ENCODE measurements at places on chromosomes 2 and 18.

DNA sequence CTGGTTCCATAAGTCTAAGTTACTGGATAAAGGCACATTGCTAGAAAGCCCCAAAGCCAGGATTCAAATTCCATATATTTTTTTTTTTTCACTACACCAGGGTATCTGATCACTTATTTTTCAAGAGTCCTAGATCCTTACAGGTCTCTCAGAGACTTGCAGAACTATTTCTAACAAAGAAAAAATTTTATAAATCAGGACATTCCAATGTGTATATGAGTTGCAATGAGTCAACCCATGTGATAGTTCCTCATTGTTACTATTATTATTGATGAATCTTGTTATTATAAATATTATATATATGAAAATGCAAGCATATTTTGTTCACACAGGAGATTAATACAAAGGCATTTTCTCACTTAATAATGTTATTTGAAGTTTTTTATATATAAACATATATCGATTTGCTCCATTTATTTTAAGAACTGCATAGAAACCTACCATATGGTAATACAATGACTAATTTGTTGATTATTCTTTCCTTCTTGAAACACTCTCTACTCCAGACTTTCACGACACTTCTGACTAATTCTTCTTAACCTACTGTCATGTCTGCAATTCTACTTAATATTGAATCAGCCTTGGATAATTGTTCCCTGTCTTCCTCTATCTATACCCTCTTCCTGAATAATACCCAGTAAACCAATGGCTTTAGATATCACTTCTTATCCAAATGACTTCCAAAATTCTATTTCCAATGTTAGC is 968.4 kb upstream of the NRXN1 start:
- DNase-seq = no peak

DNA sequence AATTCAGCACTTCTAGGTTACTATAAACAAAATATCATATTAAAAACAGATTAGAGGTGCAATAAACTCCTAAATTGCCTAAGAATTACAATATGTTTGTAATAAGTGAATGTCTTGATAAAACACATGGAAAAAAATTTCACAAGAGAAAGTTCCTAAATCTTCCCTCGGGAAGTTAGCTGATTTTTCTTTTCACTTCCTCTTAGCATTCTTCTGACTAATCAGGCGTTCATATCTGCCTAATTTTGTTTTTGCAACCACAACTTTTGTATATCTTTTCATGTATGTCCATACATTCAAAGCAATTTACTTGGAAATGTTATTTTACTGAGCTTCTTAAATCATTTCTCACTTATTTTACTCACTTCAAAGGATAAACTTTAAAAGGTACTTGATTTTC is 88.5 kb downstream of the RTTN start:
- DNase-seq = no peak

GRCh38 chr2:2452961-2453360 is 121.9 kb upstream of the MYT1L start:
- no peak for DNase-seq

GRCh38 chr18:58458304-58458703 is 170.6 kb downstream of the ALPK2 start:
- no peak for DNase-seq

DNA sequence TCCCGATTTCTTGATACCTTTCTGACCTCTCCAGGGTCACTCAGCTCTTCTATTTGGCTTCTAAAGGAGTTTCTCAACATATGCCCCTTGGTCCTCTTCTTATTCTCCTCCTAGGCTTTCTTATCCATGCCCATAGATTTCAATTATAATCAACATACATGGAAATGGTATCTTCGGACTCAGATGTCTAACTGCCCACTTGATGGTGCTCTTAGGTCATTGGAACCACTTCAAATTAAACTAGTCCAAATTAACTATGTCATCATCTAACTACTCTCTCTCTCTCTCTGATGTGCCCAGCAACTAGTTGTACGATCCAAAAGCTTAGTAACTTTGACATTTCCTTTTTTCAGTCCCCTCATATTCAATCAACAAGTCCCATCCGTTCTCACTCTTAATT is 43.2 kb upstream of the GPR75 start:
- no peak for DNase-seq

DNA sequence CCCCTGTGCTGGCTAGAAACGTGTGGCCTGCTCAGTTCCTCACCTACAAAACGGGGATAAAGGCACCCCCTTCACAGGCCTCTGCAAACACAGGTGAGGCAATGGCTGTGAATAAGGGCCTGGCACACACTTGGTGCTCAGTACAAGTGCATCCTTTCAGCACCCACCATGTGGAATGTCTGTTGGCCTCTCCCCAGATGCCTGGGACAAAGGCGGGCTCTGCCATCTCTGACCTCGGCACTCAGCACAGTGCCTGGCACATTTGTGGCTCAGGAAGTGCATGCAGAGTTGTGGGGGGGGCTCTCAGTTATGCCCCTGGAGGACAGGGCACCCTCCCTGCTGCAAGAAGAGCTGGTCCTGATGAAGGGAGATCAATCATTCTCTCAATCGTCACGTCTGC is 224.6 kb upstream of the RAB6C start:
- no peak for DNase-seq

GRCh38 chr2:24957976-24958375 is 13.8 kb downstream of the DNAJC27 start:
- DNase-seq = no peak

GRCh38 chr2:20141806-20142205 is 83.1 kb downstream of the SDC1 start:
- DNase-seq = no peak

DNA sequence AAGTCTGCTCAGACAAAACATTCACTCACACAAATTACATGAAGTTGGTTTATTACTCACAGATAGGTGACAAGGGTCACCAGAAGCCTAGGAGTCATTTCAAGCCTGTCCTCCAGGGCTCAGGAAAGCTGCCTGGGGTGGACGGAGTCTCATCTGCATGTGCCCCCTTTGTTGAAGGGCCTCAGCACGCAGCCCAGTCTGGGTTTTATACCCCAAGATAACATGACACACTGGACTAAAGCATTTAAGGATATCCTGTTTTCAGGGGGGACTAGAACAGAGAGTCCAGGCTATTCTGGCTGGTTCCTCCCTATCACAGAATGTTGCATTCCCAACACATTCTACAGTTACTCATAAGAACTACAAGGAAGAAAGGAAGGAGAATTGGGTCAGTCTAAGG is 164.7 kb downstream of the MREG start:
- DNase-seq = no peak

DNA sequence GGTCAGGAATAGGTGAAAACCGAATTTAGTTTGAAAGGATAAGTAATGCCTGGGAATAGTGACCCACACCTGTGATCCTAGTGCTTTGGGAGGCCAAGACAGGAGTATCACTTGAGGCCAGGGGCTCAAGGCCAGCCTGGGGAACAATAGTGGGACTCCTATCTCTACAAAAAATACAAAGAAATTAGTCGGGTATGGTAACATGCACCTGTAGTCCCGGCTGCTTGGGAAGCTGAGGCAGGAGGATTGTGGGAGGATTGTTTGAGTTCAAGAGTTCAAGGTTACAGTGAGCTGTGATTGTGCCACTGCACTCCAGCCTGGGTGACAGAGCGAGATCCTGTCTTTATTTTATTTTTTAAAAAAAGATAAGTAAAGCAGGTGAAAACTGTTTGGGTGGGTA is 3.8 kb upstream of the MYO1B start:
- DNase-seq = no peak

GRCh38 chr2:46615555-46615954 is 136.2 kb downstream of the TMEM247 start:
- no peak for DNase-seq

DNA sequence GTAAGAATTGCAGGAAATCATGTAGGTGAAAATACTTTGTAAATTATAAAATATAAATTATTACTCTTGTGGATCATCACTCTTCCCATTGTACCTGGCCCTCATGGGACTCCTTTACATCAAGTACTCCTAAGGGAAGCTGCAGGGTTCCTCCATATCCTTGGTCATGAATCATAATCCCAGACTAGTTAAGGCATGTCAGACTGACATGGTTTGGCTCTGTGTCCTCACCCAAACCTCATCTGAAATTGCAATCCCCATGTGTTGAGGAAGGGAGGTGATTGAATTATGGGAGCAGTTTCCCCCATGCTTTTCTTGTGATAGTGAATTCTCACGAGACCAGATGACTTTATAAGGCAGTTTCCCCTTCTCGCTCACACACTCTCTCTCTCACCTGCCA is 77.1 kb downstream of the CMPK2 start:
- DNase-seq = no peak

GRCh38 chr18:25230658-25231326 is 121.2 kb downstream of the ZNF521 start:
- no peak for DNase-seq

DNA sequence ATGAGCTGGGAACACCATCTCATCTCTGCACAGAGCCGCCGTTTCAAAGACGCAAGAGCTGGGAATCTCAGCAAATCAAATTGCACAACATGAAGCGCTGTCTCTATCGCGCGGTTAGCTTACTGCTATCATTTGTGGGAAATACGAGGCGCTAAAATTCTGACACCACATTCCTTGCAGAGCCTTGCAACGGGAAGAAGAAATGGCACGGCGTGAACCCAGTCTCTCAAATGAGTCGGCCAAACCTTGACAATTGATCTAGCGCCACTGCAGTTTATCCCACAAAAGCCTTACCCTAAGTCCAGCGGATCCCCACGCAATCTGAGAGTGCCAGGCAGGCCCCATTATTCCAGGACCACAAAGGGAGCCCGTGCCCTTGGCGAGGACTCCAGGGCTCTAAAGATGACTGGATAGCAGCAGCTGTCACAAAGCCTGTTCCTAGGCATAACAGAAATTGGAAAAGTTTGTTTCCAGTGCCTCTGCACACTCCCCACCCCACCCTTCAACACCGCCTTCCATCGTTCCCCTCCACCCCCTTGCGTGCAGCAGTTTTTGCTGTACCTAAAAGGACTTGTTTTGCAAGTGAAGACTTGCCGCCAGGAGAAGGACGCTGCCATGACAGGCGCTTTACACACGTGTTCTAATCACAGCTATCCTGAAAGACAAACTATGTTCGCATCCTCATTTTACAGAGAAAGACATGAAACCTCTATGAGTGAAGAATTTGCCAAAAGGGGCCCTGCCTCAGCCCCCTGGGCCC is 252.4 kb downstream of the EIPR1 start:
- no peak for DNase-seq

DNA sequence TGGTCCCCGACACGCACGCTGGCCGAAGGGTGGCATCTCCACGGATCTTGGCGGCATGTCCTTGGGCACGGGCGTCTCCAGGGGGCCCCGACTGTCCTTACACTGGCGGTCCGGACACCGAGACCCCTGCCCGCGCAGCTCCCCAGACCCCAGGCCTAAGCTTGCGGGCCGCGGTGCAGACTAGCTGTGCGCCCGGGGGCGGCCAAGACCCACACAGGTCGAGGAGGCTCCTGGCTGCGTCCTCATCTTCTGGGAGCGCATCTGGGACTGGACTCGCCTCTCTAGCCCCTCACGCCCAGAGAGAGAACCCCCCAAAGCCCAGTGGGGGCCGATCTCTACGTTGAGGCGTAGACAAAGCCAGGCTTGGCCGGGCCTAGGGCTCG is 475 bp upstream of the TWIST2 start:
- no peak for DNase-seq

- no peak for DNase-seq
These were observed 3.0 kb upstream of the STK17B start for GRCh38 chr2:196174404-196174803.

DNA sequence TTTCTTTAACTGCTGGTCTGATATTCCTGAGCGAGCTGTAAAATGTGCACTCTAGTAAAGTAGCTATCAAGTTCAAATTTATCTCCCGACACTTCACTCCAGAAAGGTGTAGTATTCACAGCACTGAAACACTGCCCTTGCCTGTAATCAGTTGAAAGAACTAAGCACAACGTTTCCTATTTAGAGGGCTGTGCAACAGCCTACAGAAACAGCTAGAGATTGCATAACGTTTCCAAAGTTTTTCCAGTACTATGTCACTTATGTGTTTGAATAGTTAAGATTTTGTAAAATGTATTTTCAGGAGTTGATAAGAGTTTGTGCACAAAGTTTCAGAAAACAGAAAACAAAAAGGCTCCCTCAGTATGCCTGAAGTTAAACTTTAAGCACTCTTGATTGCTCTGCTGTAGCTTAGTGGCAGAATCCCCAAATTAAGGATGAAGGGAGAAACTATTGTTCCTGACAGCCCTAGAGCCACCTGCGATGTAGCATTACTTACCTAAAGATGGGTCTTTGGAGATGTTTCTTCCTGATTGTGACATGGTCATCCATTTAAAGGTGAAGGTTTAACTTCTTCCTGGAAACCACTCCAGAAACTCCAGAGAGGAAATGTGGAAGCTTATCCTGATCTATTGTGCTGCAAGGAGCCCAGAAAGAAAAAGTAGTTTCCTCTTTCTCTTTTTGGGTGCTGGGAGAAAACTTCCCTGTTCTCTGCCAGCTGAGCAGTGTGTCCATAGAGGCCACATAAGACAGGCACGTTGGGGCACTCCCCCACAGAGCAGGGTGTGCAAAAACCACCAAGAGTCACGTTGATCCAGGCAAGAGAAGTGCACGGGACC is 536 bp downstream of the PDE1A start:
- no peak for DNase-seq

DNA sequence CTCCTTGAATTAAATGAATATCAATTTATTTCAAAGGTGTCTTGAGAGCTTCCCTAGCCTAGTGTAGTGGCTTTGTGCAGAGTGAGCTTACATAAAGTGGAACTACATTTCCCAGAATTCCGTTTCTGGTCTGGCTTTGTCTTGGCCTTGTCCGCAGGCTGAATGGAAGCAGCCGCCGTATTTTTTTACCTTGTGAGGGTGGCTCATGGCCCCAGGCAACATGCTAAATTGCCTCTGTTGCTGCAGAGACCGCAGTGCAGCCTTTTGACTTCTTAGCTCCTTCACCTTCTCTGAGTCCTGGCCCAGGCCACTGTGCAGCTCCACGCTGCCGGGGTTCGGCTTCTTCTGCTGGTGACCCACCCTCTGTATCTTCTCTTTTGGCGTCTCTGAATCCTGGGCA is 114.8 kb upstream of the SLC38A11 start:
- DNase-seq = no peak

- DNase-seq = no peak
These were observed 165.9 kb upstream of the PGAP1 start for GRCh38 chr2:197092431-197092830.

DNA sequence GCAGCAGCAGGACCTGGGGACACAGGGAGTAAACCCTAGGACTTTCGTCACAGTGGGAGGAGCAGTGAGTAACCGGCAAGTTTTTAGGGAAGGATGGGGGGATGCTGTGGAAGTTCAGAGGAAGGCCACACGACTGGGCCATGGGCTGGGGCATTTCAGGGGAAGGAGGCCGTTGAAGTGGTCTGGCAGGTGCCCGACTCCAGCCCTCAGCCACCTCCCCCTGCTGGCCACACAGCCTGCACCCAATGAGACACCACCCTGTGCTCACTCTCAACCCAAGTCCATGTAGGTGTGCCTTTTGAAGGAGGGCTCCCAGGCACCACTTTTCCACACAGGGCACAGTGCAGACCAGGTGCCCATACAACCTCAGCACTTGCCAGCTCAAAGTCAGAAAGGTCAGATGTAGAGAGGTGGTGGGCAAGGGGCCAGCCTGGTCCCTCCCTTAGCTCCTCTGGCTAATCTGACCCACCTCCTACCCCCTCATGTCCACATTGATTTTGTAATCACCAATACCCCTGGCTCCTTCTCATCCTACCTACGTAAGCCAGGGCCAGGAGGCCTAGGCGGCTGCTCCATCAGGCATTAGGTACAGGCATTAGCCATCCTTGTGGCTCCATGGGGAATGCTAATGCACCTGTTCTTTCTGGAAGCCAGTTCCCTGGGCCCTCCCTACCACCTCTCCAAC is 211.2 kb downstream of the SMAD2 start:
- no peak for DNase-seq

Measured in activated T-helper 1 cell treated with anti-CD3 and anti-CD28 coated beads, Interleukin-2, amount 50 U/mL, for 16 hours (primary cell).